Spinal cord (tissue), 10 donors: ENCODE measurements at places on chromosomes 13 and 19. TPM values are rescaled to one million over a fixed set of nuclear protein-coding genes. Genes with fewer than 3 reads are reported as not detected.
A peak's percentile ranks its signal among the peaks of the same experiment; 100 is the strongest.

Gene ACP7
- 0.35 TPM for polyA plus RNA-seq

DNA sequence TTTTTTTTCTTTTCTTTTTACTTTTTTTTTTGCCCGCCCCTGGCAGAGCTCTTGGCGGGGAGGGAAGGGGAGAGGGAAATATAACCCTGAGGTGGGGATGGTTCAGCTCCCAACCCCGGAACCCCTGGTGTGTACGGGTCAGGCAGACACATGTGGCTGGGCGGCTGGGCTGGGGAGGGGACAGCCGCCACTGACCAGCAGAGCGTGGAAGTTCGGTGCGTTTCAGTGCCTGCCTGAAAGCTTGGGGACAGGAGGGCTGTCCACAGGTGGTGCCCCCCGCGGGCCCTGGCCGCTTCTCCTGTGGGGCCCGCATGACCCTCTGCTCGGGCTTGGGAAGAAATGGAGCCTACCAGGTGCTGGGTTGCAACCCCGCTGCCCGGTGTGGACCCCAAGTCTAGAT is 5.2 kb upstream of the MYDGF start:
- DNase-seq, result no peak

- DNase-seq, result no peak
Observed at GRCh38 chr19:10191347-10191746, 3.4 kb downstream of the DNMT1 start.

GRCh38 chr19:41411968-41412265 is 14.3 kb downstream of the BCKDHA start:
- no peak for DNase-seq

DNA sequence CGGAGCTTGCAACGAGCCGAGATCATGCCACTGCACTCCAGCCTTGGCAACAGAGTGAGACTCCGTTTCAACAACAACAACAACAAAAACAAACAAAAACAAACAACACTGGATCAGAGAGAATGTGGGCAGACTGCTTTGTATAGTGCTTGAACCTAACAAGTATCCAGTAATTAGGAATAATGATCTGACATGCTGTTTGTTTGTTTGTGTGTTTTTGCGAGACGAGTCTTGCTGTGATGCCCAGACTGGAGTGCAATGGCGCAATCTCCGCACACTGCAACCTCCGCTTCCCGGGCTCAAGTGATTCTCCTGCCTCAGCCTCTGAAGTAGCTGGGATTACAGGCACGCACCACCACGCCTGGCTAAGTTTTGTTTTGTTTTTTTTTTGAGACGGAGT is 14.0 kb downstream of the SAE1 start:
- no peak for DNase-seq

GRCh38 chr19:9032136-9032631 is 22.0 kb upstream of the MUC16 start:
- no peak for DNase-seq

- DNase-seq, result no peak
Observed at GRCh38 chr13:65460136-65460535, 1770.0 kb downstream of the PCDH9 start.

Gene TTYH1
- polyA plus RNA-seq, result 857 TPM

GRCh38 chr19:7888826-7889217 is 512 bp downstream of the LRRC8E start:
- DNase-seq, result no peak

GRCh38 chr19:1467490-1468273 is 11.3 kb downstream of the C19orf25 start:
- no peak for DNase-seq

Gene DNAAF3
- polyA plus RNA-seq, result 12.7 TPM

- peak; percentile 54 for DNase-seq
Observed at GRCh38 chr19:10501971-10502523, 1.1 kb downstream of the KEAP1 start.

DNA sequence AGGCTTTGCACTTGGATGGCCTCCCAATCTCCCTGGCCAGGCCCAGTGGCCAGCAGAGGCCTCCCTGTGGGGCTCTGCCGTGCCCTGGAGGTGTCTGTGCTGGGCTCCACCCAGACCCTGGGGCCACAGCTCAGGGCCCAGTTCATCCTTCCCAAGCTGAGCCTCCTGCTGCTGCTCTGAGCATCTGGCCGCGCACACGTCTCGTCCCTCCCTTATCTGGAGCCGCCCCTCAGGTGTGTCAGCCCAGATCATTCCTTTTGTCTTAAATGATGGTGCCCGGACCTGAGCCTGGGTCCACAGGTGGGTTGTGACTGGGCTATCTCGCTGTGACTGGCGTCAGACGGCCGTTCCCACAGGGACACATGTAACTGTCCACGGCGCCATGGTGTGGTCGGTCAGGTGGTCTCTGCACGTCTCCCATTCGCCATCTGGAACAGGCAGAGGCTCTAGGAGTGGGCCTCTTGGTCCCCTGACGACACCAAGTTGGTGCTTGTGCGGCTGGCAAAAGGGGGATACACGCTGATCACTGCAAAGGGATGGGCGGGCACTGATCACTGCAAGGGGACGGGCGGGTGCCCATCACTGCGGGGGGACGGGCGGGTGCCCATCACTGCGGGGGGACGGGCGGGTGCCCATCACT is 14.3 kb upstream of the ZNF554 start:
- DNase-seq, result no peak

GRCh38 chr13:31209172-31209840 is 9.5 kb downstream of the B3GLCT start:
- peak; percentile 94 for DNase-seq

Gene TNFSF9
- 6.8 TPM for polyA plus RNA-seq

Gene CCDC9
- 20.4 TPM for polyA plus RNA-seq

Gene SIAH3
- polyA plus RNA-seq, result 15.1 TPM

GRCh38 chr19:50451223-50451534 is 18.5 kb downstream of the MYBPC2 start:
- DNase-seq, result no peak

GRCh38 chr13:82010780-82011179 is 1669.9 kb upstream of the SPRY2 start:
- DNase-seq, result no peak

Gene GDF15
- 0.89 TPM for polyA plus RNA-seq

Gene FAM124A
- 14.1 TPM for polyA plus RNA-seq

DNA sequence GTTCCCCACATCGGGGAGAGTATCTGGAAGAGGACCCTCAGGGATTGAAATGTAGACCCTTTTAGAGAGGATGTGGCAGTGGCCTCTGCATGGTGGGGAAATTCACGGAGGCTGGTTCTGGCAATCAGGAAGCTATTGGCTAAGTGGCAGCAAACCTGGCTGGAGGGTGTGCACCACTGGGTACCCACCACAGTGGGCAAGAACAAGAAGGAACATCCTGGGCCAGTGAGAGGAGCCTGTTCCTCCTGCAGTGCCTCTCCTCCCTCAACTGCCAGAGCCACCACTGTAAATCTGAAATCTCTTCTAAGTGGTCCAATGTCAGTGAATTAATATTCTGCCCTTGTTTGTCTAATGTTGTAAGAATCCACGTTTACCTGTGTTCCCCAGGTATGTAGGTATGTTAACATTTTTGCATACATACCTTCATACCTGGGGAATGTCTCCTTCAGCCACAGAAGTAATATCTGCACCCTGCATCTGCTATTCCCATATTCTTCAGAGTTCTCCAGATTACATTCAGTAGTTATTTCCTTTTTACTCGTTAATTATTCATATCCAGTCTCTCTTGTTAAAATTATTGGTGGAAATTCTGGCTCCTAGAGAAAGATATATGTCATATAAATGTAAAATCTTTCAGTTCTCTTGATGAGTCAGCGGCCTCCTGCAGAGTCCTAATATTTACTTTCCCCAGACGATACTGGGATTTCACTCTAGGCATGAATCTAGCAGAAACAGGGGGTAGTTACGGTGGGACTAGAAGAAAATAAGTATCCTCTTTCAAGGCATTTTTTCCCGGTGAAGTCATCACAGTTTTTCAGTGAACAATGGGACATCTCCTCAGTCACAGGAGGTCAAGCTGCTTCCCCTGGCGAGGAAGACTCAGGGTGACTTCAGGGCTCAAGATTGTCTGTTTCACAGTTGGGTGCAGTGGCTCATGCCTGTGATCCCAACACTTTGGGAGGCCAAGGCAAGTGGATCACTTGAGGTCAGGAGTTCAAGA is 148.3 kb downstream of the MYO16 start:
- DNase-seq, result no peak

Gene SLC7A9
- polyA plus RNA-seq, result 1.4 TPM

Gene MAB21L1
- 24.7 TPM for polyA plus RNA-seq

GRCh38 chr19:10968527-10969135 is 7.8 kb downstream of the SMARCA4 start:
- no peak for DNase-seq

DNA sequence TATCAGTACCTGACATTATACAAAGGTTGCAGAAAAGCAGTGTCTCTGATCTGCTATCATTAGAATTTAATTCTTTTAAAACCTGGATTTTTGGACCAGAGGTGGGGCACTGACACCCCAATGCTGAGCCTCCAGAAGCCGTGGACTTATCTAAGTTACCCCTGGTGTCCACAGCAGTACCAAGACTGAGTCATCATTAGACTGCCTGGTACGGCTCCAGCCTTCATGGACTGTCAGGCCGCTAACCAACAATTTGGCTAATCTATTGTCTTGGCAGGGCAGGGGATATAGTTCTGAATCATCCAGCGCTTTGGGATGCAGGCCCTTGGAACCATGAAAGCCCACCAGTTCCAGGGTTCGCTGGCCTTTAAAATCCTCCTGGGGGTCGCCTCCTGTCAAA is 78.3 kb downstream of the TSHZ3 start:
- DNase-seq, result no peak

- no peak for DNase-seq
Observed at GRCh38 chr13:109370496-109370895, 415.9 kb downstream of the IRS2 start.

Gene NRTN
- 0.53 TPM for polyA plus RNA-seq

Gene RASGRP4
- 1.5 TPM for polyA plus RNA-seq

Gene DZIP1
- 130 TPM for polyA plus RNA-seq

GRCh38 chr19:33193865-33194362 is at the start of gene LRP3:
Gene LRP3, plus strand, starts transcription at chr19:33194330. Its CDS starts 456 bp downstream, at chr19:33194786.
- no peak for DNase-seq

GRCh38 chr13:111925146-111925875 is 141.6 kb upstream of the SOX1 start:
- DNase-seq, result no peak

DNA sequence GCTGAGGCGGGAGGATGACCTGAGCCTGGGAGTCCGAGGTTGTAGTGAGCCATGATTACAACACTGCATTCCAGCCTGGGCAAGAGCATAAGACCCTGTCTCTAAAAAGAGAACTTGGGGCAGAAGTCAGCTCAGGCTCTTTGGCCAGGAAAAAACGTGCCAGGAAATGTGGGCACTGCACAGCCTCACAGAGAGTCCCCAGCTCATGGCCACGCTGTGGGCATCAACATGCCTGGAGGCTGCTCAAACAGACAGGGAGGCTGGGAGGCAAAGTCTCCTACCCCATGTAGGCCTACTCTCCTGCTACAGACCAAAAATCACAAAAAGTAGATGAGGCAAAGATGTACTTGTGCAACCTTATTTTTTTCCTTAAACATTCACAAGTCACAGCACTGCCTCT is 49.4 kb downstream of the PEPD start:
- no peak for DNase-seq

Gene GIPC3
- polyA plus RNA-seq, result 1.5 TPM

DNA sequence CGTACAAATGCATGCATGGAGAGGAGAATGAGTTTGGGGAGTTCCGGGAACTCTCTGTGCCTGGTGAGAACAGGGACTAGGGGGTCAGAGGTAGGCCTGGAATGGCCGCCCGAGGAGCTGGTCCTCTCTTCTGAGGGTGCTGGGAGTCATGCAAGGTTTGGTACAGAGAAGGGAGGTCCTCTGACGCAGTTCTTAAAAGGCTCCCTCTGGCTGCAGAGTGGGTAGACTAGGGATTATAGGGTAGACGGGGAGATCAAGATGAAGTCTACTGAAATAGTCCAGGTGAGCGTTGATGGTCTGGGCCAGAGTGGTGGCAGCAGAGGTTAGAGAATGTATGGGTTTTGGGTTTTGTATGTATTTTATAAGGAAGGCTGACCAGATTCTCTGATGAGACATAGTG is 796 bp downstream of the ZNF304 start:
- no peak for DNase-seq

DNA sequence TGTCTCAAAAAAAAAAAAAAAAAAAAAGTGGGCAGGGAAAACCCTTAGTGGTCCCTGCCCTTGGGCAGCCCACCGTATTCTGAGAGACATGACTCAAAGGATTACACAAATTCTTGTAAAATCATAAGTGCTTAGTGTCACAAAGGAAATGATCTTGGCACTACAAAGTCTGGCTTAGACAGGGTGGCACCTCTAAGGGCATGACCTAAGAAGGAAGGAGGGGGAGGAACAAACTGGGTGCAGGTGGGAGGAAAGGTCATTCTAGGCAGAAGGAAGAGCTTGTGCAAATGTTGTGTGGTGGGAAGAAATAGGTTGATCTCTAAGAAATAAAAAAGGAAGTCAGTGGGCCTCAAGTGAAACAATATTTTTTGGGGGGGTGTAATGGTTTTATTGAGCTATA is 10.4 kb downstream of the PNPLA6 start:
- no peak for DNase-seq

DNA sequence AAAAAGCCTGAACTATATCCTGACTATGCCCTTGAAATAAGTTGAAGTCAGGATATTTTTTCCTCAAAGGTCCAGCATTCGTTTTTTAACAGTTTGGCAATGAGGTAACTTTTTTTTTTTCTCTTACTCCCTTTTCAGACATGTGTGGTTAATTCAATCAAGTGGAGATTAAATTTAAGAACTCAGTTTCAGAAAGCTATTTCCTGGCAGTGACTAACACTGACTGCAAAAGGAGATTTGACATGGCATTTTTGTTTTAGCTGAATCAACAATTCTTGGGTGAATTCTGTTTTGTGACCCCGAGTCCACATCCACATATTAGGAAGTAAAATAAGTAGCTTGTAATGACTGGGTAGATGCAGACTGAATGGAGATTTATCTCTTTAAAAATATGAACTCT is 716.4 kb downstream of the PCDH9 start:
- no peak for DNase-seq

- no peak for DNase-seq
Observed at GRCh38 chr13:97574926-97575325, 141.0 kb downstream of the RAP2A start.

DNA sequence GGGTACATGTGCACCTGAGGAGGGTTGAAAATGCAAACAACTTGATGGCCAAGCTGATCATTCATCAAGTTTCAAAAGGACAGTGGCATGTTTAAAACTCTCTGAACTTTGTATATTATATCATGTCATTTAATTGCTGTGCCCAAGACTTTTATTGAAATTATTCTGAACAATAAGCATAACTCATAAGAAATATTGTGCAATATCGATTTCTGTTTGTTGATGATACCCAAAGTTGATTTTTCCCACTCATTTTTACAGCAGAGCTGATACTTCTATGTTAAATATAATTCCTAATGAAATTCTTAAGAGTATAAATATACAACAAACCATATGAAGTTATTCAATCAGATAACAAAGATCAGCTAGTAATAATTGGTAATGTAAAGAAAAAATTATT is 49.1 kb downstream of the PCDH17 start:
- no peak for DNase-seq
